ENCODE measurements at places on chromosomes 7 and 10.
A peak's percentile ranks its signal among the peaks of the same experiment; 100 is the strongest.

- DNase-seq = no peak
These were observed 11.4 kb downstream of the BHLHA15 start for GRCh38 chr7:98222533-98223195.

GRCh38 chr10:70188768-70189167, 18.5 kb upstream of the SAR1A start:
- DNase-seq = no peak

DNA sequence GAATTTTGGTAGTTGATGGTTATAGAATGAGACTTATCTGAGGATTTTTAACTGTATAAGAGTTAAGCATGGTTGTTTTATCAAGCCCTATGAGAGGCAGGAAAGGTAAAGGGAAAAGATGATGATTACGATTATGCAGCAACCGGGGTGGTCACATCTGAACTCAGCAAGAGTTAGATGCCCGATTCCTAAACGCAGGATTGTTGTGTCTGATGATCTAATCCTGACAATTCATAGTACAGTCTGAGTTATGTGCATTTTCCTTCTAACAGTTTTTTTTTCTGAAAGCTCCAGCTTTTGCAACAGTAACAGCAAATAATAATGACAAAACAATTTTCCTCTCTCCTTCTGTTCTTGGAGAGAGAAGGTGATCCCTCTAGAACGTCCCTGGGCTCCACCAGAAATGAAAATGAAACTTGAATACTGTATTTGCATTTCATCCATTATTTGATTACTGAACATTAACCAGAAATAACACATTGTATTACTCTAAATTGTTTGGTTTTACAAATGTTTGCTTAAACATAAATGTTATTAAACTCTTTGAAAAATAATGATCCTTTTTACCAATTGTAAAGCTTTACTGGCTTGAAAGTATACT, 176.5 kb upstream of the CCDC6 start:
- no peak for DNase-seq

GRCh38 chr7:4762121-4763055, 13.0 kb upstream of the AP5Z1 start:
- no peak for DNase-seq

DNA sequence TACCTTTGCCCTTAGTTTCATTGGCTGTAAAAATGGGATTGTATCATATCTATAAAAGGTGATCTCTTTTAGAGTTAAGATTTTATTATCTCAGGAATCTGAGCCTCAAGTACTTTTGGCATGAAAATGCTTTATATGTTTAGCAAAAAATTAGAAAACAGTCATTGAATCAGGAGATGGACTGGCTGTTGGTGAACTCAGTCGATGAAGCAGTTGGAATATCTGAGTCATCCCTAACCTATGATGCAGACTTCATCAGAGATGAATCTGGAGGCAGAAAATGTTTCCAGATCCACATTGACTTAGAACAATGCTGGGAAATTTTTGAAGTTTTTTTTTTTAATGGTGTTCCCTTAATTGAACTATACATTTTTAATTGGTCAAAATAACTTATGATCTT, 228.5 kb downstream of the SLC25A13 start:
- DNase-seq = no peak

DNA sequence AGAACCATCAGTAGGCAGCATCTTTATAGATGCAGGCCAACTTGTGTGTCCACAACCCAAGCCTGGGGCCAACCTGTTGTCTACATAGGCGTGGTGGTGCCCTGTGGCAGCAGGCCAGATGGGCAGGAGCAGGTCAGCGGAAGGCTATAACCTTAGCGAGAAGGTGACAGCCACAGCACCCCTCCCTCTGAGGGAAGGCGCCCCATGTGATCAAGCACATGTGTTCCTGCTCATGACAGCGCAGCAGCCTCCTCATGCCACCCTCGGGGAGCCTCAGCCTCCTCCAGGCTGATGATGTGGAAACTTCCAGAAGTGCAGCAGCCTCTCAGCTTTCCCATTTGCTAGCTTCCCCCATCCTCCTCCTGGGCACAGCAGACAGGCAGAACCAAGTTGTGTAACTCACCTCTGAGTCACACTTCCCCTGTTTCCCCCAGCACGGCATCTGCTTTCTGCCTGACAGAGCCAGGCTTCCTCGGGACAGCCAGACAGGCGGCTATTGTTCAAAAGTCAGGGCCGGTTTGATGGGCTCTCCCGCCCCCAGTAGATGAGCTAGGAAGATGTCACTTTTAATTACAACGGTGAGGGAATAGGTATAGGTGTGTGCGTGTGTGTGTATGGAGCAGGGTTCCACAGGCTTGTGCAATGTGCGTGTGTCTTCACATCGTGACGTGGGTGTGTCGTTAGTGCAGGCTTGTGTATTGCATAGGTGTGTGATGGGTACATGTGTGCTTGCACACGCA, 312.0 kb upstream of the ZMIZ1 start:
- no peak for DNase-seq

- no peak for DNase-seq
These were observed 51.3 kb upstream of the PRKAR1B start for GRCh38 chr7:778271-778967.

- no peak for DNase-seq
These were observed 145.5 kb downstream of the MYOF start for GRCh38 chr10:93336678-93337077.

- DNase-seq = no peak
These were observed 34.2 kb downstream of the ADRB1 start for GRCh38 chr10:114077815-114078219.

GRCh38 chr7:114916261-114916892, 5.5 kb upstream of the MDFIC start:
- DNase-seq = no peak

DNA sequence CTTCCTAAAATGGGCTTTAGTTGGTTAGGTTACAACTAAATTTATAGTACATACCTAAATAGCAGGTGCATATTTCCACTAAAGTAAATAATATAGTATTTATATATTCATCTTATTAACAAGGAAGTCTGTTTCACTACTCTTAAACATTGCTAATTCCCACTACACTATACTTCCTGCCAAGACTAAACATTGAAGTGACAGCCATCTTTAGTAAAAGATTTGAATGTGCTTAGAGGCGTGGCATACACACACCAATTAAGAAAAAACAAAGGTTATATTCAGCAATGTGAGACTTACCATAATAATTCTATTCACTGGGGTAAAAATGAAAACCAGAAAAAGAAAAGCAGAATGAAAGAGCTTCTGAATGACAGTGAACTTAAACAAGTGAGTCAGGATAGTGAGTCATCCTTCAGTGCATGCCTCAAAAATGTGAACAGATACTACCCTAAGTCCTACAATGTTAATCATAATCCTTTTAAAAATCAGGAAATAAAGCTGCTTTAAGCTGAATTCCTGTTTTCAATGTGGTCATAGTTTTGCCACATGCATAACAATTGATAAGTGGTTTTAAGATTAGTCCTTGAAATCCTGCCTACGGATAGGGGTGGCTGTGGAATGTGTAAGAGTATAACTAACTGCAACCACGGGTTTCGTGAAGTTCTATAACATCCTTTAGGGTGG, 59.4 kb downstream of the USP6NL start:
- no peak for DNase-seq

DNA sequence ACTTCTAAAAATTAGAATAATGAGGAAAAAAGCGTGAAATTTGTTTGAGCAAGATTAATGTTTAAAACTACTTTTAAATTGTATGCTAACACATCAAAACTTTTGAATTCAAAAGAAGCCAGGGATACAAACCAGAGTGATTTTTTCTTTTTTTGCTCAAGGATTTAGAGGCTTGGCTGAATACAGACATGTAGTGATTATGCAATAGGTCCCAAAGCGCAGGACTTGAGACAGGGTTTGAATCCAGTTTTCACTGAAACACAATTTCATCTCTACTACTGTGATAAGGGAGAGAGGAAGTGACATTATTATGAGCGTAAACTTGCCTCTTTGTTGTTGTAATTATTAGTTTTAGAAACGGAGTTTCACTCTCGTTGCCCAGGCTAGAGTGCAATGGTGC, 207.3 kb downstream of the ZNF33B start:
- DNase-seq = no peak

DNA sequence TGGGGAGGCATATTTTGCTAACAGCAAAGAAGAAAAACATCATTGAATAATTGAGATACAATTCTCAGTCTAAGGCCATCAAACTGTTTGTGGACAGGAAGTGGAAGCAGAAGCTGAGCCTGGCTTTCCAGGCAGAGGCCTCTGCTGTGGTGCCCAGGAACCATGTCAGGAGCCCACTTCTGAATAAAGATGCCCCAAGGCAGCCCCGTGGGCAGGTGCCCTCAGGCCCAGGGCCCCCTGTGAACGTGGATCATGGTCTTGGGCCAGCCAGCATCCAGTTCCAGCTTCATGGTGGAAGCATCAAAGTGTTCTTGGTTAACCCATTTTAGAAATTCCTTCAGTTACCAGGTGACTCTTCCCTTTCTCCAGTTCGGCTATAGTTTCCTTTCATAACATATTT, 346.8 kb downstream of the PTPRN2 start:
- DNase-seq = no peak

GRCh38 chr7:122303531-122304318, 825 bp downstream of the FEZF1 start:
- no peak for DNase-seq

- DNase-seq = no peak
These were observed 15.2 kb downstream of the CALML5 start for GRCh38 chr10:5484205-5484604.

GRCh38 chr10:45144326-45145070, 143.8 kb downstream of the ZNF22 start:
- no peak for DNase-seq

DNA sequence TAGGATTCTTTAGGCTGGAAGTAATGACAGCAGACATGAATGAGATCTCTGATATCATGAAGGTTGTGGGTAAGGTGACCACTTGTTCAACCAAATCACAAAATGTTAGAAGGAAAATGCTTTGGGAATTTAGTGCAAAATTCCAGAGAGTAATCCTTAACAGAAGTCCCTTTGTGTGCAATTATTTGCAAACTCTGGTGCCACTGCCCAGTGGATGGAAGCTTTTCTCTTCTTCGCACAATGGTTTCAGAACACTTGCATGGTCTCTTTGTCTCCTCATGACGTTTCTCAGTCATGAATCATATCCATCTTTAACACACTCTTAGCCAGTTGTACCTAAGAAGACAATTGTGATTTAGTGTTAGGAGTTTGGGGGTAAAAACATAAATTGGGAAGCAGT, 570.4 kb upstream of the ANKRD30A start:
- no peak for DNase-seq

DNA sequence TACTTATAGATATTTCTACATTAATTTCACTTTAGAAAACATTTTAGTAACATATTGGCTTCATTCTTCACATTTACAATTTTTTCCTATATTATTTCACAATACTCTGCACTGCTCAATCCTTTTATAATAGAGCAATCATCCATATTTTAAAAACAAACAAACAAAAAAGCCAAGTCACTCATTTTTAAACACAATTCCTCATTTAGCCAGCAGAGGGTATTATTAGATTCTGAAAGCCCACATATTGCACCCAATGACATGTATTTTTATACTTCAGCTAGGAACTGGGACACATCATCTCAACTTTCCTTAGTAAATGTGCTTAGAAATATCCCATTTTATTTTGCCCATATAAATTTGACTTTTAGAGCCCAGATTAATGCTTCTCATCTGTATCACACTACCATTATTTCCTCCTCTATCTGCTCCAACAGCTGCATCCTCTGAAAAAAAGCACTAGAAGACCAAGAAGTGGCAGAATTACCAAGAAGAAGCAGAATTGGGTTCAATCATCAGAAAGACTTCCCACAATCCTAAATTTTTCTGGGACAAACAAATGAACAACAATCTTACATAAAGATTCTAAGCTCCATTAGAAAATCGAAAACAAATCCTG, 29.5 kb downstream of the CTNNA3 start:
- peak; percentile 32 for DNase-seq

GRCh38 chr7:101538596-101539459, 90.3 kb downstream of the MYL10 start:
- peak; percentile 64 for DNase-seq

DNA sequence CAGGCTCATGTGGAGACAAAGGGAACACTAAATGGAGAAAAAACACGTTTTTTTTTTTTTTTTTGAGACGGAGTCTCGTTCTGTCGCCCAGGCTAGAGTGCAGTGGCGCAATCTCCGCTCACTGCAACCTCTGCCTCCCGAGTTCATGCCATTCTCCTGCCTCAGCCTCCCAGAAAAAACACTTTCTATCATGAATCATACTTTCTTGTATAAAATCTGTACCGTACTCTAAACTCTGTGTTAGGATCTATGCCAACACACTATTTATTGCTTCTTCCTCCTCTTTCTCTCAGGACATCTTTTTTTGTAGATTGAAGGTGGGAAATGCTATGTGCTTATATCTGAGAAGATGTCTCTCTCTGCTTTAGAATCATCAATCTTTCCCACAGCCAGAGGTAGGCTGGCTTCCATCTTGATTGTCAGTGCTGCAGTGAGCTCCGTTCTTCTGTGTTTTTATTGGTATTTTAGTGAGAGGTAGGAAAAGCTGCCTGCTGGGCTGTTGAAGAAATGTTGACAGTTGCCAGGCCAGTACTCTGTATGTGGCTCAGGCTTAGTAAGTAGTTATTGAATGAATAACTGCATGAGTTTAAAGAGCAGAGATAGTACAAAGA, 101.1 kb downstream of the GPR85 start:
- no peak for DNase-seq

DNA sequence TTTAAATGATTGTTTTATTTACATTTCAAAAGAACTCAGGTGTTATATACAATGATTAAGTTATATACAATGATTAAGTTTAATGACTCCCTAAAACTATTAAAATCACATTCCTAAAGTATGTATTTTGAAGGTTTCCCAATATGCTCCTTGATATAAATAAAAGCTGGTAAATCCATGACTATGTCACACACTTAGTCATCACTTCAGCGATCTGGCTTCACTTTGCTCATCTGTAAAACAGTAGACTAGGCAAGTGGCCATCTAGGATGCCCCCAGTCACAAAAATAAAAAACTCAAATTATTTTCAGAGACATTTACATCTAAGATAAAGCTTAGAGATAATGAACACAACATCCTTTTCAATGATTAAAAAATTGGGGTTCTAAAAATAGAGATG, 10.8 kb downstream of the ICA1 start:
- no peak for DNase-seq

GRCh38 chr10:116059320-116059719, 213.7 kb downstream of the GFRA1 start:
- no peak for DNase-seq

GRCh38 chr7:31894308-31894707, 175.9 kb downstream of the PDE1C start:
- no peak for DNase-seq

GRCh38 chr7:131945957-131946544, 389.6 kb upstream of the PODXL start:
- DNase-seq = no peak

DNA sequence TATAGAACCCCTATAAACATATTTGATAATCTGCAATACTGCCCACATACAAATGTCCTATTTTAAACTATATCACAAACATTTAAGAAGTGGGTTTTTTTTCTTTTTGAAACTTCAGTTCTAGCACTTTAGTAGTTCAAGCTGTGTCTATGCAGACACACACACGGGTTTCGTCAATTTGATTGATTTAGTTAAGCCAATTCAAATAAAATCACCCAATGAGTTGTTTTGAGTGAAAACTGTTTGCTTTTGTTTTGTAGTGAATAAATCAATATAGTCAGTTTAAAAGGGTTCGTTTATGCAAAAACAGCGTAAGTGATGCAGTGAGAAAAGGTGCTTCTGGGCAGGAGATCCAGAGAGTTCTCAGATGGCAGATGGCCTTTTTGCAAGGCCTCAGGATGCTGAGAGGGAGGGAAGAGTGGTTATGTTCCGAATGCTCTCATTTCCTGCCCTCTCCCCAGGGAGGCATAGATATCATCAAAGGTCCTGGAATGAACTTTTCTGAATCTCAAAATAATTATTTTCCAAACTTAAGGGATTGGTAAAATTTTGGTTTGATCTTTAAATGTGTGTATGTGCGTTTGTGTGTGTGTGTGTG, 102.7 kb downstream of the AGMO start:
- no peak for DNase-seq

Data from cerebellar cortex (tissue), 1 donor.